ENCODE measurements at places on chromosomes 13 and 19.

DNA sequence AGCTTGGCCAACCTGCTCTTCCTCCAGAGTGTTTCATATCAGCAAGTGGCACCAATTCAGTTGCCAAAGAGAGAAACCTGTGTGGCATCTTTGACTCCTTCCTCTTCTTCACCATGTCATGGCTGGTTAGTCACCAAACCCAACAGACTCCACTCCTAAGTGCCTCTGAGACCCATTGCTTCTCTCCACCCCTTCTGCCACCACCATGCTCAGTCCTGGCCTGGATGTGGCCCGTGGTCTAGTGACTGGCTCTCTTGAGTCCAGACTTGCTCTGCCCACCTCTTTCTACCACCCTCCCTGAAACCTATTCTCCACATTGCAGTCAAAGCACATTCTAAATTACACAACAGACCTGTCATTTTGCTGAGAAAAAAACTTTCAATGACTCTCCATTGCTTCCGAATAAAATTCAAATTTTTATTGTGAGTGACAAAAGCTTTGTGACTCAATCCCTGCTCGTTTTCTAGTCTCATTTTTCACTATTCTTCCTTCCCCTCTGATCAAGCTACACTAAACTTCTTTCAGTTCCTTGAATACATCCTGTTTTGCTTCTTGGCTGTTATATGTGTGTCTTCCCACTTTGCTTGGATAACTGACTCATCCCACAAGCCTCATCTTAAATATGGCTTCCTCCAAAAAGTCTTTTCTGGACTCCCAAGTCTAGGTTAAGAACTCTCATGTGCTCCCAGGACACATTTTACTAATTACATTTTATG lies 12.0 kb upstream of the TNFSF11 start:
- DNase-seq = no peak

GRCh38 chr13:80040196-80040980 lies 300.5 kb downstream of the SPRY2 start:
- no peak for DNase-seq

GRCh38 chr19:2494447-2495129 lies 18.7 kb downstream of the GADD45B start:
- peak; percentile 35 for DNase-seq

DNA sequence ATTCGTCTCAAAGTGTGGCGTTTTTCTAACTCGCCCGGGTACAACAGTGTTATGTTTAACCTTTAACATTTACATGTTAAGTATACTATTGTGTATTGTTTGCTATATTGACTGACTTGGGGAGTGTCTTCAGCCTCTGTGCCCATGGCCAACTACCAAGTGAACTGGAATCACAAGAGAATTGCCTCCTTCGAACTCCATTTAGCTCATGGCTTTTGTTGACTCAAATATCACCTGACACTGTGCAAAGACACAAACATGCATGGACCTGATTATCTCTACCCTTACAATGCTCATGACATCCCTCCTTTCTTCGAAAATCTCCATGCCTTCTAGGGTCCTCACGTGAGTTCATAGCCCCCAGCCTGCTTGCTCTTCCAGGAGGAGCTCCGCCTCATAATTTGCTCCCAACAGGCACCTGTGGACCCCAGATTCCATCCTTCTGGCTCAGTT lies 704 bp downstream of the ZNF814 start:
- DNase-seq = no peak

Data from activated effector memory CD4-positive, alpha-beta T cell treated with Interleukin-2 at 50 U/mL for 16 hours (primary cell).